ENCODE measurements at places on chromosomes 12 and 14.

- DNase-seq: no peak
Measured at GRCh38 chr12:60231976-60232907, 636.4 kb downstream of the SLC16A7 start.

- no peak for DNase-seq
Measured at GRCh38 chr12:57475271-57476161, 4.2 kb downstream of the ARHGAP9 start.

DNA sequence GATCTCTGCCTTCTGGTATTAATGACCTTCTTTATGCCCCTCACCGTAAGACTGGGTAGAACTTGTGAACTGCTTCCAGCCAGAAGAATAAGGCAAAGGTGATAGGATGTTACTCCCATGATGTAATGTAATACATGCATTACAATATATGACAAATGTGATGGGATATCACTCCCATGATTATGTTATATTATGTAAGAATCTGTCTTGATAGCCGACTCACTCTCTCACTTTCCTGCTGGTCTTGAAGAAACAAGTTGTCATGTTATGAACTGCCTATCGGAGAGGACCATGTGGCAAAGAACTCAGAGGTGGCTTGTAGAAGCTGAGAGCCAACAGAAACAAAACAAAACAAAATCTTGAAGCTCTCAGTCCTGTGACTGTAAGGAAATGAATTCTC, 30.6 kb upstream of the OSBPL8 start:
- no peak for DNase-seq

GRCh38 chr14:22776215-22776614, 9.7 kb downstream of the OXA1L start:
- DNase-seq: no peak

DNA sequence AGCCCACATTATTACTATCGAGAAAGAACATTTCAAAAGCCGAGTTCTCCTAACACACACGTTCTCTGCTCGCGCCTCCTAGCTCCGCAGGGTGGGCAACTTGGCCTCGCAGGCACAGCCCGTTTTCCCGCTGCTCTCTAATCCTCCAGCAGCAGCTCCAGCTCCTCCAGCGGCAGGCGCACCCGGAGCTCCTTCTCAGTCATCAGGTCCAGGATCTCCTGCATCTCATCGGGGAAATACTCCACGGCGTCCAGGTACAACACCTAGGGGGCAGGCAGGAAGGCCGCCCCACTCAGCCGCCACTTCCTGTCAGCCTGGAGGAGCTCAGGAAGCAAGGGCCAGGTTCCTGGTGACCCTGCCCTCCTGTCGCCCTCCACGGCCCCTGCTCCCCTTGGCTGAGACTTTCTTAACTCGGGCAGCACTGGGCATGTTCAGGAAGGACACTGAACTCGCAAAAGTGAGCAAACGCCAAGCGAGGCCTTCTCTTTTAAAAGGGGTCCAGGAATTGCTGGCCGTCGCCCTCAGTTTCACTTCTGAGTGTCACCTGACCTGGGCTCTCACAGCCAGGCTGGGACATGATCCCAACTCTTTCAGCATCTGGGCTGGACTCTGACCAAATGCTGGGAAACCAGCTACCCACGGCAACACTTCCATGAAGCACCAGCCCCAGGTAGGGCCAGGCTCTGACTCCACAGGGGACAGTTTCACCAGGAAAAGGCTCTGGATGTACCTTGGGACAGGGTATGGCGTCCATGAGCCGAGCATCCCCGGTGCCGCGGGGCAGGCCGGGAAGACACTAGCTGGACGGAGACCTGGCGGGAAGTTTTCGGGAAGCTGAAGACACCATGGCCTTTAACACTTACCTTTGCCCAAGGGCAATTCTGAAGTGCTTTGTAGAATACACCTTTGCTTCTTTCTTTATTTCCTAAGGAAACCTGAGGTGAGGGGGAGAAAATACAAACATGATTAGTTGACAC, 22.1 kb downstream of the PSMC1 start:
- DNase-seq: no peak

DNA sequence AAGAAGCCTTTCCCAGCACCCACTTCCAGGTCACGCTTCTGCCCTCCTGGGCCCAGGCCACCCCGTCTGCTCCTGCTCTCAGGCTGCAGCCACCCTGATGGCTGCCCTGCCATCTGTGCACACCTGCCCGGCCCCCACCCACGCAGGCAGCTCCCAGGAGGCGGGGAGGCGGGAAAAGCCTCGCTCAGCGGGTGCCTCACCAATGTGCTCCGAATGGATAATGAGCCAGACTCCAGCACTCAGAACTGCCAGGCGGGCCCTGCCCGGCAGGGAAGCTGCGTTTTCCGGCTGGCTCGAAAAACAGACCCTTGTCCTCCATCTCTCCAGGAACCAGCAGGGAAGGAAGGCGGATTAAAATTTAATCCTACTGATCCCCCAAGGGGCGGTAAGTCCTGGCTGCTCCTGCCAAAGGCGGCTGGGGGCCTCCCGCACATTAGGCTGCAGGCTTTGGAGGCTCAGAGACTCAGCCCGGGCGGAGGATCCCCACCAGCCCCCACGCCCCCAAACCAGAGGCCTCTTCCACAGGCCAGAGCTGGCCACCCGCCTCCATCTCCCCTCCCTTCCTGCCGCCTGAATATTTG, 104.0 kb downstream of the NCOR2 start:
- DNase-seq: no peak

DNA sequence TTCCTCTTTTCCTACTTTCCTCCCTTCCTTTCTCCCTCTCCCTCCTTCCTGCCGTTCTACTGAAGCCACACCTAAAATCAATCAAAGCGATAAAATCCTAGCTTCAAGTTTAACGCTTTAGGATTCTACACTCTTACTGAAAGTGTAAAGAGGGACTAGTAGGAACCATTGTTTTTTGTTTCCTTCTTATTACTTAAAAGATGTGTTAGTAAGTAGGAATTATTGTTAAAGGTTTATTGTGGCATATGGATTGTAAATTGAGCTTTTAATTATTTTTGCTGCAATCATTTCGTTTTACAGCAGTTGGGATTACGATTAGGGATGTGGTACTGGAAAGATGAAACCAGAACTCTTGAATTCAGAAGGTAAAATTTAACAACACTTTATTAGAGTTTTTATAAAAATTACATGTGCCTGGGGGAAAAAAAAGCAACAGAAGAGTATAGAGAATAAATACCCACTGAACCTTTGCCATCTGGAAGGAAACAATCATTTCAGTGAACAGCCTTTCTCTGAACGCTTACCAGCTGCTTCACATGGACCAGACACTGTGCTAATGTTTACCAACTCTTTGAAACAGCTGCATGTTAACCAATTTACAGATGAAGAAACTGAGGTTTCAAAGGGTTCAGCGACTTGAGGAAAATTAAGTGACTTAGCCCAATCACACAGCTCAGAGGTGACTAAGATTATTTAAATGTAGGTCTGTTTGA, 1.0 kb downstream of the PPP1R36 start:
- DNase-seq: no peak

DNA sequence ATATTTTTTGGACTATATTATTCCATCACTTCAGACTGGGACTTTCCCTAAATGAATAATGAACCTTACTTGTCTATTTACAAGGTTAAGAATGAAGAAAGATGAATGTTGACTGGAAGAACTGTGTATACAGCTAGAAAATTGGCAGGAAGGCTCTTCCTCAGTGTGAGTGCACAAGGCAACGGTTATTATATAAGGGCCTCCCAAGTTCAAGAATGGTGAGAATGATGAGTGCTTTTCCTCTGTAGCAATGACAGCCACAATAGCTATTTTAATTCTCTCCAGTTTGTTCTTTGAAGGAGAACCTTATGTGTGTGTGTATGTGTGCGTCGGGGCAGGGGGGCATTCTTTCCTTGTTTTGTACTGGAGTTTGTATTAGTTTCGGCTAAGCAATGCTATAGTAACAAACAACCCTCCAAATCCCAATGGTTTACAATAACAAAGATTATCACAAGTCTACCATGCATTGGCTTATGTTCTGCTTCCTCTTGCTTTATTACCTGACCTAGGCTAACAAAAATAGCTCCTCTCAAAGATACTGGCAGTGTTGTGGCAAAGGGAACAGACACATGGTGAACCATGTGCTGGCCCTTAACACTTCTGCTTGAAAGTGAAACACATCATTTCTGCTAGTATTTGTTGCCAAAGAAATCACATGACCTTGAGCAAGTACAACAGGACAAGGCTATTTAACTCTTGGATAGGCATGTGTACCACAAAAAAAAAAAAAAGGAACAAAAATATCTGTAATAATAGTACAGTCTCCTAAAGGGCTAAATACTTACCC, 139.5 kb downstream of the RMST start:
- DNase-seq: no peak

GRCh38 chr12:29082522-29082921, 66.6 kb upstream of the FAR2 start:
- no peak for DNase-seq

All from CD4-positive, alpha-beta T cell treated with Interleukin-10 for 1 hour (primary cell).